Testis (tissue), 5 donors: ENCODE measurements at places on chromosomes 2 and 18. TPM values are rescaled to one million over a fixed set of nuclear protein-coding genes. Genes with fewer than 3 reads are reported as not detected.

GRCh38 chr2:105417857-105418436 is 19.1 kb upstream of the FHL2 start:
- no peak for DNase-seq

DNA sequence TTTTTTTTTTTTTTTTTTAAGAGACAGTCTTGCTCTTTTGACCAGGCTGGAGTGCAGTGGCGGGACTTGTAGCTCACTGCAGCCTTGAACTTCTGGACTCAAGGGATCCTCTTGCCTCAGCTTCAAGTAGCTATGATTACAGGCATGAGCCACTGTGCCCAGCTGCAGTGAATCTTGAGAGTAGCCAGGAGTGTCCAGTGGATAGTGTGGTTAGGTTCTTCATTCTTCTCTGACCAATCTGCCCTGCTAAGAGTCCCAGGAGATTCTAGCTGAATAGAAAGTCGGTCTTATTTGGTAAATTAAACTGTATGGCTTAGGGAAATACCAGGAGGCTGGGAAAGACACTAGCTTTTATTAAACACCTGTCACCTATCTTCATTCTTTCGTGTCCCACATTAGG is 15.3 kb downstream of the USP39 start:
- DNase-seq, result no peak

DNA sequence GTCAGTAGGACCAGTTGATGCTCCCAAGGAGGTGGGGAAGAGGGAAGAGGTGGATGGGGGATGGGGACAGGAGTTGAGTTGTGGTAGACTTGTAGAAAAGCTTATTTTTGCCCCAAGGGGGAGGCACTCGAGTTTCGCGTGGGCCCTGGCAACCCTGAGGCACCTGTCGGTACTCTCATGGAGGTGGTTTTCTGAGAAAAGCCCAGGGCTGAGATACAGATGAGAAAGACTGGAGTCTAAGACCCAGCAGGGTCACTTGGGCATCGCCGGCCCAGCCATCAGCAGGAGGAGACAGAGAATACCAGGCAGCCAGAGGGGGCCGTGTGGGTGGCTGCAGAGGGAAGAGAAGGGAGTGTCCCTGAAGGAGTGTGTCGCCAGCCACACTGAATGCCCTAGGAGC is 57.7 kb upstream of the HPCAL1 start:
- no peak for DNase-seq

DNA sequence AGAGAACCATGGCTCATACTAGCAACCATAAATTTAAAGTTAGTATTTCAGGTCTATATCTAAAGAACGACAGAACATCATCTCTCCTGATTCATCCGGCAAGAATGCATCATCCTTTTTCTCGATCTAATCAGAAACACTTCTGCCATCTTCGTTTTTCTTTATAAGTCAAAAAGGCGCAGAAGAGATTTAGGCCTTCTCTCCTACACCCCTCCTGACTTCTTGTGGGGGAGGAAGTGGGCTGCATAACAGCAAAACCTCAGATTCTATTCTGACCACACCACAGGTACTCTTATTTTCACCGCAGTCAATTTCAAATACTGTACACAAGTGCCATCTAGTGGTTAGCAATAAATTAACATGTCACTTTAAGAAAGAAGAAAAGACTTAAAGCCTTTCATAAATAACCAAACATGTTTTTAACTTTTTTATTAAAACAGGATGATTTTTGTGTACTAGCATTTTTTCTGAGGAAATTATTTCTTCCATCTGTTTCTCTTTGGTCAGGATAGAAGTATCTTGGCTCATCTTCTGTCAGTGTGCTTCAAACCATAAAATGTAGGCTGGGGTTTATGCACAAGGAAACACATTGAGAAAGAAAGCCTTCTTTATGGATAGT is 48.4 kb upstream of the PIK3C3 start:
- no peak for DNase-seq

GRCh38 chr2:118223511-118223991 is 135.3 kb downstream of the INSIG2 start:
- DNase-seq, result peak; percentile 21

The OSGEPL1 gene
- 15.7 TPM for total RNA-seq

The PROM2 gene
- total RNA-seq, result 2.1 TPM

The GALNT3 gene
- total RNA-seq, result 16.6 TPM
